ENCODE measurements at places on chromosomes 11 and 22.

GRCh38 chr11:123640677-123641494 lies 13.5 kb downstream of the SCN3B start:
- DNase-seq = no peak

- no peak for DNase-seq
Measured at GRCh38 chr11:72930008-72930407, 115.8 kb downstream of the ATG16L2 start.

GRCh38 chr11:111797145-111797581 lies 31.0 kb upstream of the PPP2R1B start:
- peak; percentile 34 for DNase-seq

DNA sequence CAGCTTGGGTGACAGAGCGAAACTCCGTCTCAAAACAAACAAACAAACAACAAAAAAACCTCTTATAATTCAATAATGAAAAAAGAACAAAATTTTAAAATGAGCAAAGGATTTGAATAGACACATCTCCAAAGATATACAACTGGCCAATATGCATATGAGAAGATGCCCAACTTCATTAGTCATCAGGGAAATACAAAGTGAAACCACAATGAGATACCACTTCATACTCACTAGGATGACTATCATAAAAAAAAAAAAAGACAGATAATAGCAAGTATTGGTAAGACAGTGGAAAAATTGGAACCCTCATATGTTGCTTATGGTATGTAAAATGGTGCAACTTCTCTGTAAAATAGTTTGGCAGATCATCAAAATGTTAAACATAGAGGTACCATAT lies 28.7 kb upstream of the BARX2 start:
- DNase-seq = no peak

DNA sequence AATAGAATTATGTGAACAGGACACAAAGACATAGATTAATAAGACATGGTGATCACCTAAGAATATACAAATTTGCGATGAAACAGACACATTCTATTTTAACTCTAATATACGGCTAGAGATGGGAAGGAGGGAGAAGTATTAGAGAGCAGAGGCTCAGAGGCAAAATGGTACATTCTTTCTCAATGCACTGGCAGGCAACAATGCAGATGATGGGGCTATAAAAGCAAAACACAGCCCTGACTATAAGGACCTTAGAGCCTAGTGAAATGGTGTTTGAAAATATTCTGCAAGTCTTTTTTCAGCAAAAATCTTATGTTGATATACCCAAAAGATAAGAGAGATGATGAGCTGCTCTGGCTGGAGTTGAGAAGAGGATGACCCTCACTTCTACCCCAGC lies 13.1 kb downstream of the TCF20 start:
- DNase-seq = no peak

DNA sequence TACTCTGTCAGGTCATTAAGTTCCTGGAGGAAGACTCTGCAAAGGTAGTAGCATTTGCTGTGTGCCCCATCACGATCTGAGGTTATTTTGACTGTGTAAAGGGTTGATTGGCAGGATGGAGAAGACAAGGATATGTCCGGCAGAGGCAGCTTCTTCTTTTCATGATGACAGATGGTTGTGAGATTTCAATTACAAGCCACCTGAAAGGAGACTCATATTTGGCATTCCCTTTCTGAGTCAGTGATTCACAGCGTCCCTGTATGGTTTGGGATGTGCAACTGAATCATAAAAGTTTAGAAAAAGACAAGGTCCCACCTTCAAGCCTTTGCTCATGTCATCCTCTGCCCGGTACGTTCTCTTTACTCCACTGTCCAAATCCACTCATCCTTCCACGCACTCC lies 113.4 kb downstream of the MTNR1B start:
- DNase-seq = no peak

DNA sequence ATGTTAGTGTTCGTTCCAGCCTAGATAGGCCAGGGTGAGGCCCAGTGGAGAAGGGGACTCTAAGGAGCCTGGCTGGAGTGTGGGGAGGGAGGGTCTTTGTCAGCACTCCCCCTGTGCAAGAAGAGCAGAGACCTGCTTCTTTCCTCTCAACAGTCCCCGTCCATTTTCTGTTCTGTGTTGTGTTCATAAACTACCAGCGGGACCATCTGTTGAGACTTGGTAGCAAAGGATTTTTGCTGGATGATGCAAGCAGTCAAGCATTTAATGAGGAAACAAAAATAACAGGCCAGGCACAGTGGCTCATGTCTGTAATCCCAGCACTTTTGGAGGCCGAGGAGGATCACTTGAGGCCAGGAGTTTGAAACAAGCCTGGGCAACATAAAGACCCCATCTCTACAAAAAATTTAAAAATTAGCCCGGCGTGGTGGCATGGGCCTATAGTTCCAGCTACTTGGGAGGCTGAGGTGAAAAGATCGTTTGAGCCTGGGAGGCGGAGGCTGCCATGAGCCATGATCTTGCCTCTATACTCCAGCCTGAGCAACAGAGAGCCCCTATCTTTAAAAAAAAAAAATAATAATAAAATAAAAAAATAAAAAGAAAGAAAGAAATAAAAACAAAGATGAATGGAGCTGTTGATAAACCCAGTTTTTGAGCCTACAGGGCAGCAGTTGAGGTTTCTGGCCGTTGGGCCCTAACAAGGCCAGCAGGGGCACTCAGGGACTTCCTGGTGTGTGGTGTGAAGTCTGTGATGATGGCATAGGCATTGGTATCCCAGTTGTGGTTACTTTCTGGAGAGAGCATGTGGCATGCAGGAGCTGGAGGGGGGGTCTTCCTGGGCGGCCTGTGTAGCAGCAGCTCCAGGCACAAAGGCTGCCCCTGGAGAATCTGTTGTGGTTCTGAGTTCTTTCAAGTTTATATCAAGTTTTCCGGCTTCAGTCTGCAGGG lies 1.7 kb upstream of the TXNRD2 start:
- DNase-seq = no peak

- peak; percentile 40 for DNase-seq
Measured at GRCh38 chr11:132024587-132025295, 654.3 kb downstream of the NTM start.

GRCh38 chr11:81658722-81659121 lies 1074.9 kb downstream of the FAM181B start:
- DNase-seq = no peak

DNA sequence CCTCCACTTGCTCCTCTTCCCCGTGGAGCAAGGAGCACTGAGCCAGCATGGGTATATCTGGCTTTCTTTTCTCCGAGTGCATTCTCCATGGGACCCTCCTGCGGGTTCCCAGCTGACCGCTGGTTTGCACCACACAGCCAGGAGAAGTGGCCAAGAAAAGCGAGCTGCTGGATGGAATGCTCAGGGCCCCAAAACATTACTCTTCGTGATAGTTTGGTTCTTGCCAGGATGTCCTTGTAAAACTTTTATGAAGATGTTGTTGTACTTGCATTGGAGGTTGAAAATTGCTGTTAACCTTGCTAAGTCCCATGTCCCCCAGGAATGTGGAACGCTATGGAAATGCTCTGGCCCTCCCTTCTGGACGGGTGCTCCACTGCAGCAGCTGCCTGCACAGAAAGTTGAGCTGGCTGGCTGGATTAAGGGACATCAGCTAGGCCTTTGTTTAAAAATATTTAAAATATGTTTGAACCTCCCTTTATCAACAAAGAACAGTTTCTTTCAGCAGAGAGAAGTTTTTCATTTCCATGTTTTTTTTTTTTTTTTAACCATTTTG lies 68.7 kb downstream of the ZNRF3 start:
- DNase-seq = no peak

- DNase-seq = no peak
Measured at GRCh38 chr11:66219846-66220565, 48.4 kb upstream of the RAB1B start.

- no peak for DNase-seq
Measured at GRCh38 chr11:67301951-67302516, 1.3 kb upstream of the SSH3 start.

DNA sequence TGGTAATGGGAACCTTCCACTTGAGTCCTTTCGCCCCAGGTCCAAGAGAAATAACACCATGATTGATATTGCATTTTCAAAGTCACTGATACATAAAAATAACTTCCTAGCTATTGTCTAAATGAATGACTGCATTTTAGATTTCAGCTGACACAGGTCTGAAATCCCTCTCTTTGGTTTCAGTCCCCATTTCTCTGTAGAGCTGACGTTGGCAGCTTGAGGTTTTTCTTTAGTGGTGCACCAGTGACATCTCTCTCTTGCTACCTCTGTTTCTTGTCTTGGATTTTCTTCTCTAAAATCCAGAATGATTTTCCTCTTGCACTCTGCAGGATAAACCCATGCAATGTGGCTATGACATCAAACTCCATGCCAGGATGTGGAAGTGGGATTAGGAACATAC lies 31.7 kb upstream of the SORL1 start:
- no peak for DNase-seq

DNA sequence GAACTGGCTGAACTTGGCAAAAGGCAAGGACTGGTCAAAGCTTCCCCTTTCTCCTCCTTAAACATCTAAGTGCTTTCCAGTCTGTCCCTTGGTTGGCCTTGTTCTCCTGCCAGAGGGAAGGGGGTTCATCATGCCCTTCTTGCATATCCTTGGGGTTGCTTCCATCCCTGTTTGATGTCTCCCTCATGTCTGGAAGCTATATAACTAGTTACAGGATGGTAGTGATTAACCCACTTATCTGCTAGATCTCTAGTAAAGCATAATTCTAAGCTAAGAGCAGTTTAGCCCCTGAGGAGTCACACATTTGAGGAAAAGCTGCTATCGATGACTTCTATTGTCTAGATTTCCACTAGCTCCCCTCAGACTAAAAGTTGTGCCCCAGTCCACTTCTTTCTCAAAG lies 22.9 kb downstream of the APOL5 start:
- DNase-seq = no peak

DNA sequence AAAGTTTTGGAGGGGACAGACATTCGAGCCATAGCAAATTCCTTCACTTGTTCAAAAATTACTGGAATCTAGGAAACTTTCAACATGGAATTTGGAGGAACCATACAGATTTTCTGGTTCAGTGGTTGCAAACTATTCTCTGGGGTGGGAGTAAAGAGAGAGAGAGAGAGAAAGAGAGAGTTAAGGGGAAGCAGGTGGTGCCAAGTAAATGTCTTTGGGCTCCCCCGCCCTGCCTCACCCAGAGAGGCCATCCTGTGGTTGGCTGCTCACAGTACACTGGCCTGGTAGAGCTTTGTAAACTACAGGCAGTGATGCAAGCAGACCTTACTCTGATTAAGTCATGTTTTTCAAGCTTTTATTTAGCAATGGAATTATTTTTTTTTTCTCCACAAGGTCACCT lies 82.6 kb downstream of the ADAMTS15 start:
- DNase-seq = no peak

GRCh38 chr22:41690476-41690875 lies 1.8 kb upstream of the SNU13 start:
- DNase-seq = no peak

DNA sequence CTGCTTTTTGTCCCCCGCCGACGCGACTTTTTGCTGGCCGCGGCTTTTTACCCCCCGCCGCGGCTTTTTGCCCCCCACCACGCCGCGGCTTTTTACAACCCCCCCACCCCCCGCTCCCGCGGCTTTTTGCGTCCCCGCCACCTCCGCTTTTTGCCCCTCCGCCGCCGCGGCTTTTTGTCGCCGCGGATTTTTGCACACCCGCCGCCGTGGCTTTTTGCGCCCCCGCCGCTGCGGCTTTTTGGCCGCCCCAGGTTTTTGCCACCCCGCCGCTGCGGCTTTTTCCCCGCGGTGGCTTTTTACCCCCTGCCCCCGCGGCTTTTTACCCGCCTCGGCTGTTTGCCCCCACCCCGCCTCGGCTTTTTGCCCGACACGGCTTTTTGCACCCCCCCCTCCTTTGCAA lies 205.5 kb downstream of the CCT8L2 start:
- no peak for DNase-seq

DNA sequence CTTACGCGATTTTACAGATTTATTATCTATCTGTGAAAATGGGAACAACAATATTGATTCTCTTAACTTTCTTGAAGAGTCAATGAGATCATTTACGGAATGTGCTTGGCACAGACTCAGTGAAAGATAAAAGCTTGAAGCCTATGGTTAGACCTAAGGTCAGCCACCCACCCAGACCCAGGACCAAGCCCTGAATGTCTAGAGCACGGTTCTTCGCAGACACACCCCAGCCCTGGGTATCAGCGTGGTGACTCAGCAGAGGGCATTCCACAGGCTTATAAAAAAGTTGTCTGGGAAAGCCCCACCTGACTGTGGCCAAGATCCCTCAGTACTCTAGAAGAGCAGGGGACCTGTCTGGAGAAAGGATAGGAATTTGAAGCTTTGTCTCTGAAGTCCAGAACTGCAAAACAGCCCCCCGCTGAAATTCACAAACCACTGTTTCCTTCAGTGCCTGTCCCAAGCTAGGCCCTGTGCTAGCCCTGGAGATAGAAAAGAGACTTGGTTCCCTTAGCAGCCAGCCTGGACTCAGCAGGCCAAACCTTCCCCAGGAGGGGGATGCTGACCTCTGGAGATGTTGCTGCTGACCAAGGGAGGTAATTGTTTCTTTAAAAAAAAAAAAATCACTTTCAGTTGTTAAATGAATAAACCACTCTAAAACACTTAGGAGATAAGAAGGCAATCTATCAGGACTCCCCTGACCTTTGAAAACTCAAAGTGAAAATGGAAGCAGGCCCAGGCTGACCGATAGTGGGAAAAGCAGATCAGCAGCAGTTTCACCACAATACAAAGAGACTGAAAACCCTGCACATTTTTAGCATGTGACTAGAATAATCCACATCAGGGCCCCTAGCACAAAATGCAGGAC lies 114.0 kb downstream of the ABTB2 start:
- DNase-seq = peak; percentile 86

DNA sequence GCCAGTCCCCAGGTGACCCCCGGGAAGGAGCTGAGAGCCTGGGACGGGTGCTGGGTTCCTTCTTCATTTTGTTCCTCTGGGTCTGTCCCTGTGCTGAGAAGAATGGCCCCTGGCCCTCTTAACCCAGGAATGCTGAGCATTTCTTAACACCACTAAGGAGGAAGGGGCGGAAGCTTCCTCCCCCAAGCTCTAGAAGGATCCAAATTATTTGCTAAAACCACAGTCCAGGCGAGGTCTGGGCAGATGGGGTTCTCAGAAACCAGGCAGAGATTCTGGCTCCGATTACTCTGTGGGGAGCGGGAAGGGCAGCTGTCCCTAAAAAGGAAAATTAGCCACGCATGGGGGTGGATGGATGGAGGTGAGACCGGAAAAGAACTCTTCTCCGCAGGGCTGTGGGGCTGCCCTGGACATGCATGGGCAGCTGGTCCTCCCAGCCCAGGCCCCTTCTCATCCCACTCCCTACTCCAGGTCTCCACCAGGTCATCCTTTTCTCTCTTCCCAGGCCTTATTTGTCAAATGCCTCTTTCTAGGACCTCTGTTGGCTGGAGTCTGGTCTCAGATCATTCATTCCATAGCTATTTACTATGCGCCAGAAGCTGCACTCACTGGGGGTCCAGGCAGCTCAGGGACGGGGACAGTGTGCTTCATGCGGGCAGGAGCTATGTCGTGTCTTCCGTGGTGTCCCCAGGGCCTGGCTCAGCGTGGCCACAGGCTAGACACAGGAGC lies 45.0 kb upstream of the MYH9 start:
- no peak for DNase-seq

GRCh38 chr11:114745150-114745671 lies 66.9 kb downstream of the NXPE2 start:
- DNase-seq = no peak

DNA sequence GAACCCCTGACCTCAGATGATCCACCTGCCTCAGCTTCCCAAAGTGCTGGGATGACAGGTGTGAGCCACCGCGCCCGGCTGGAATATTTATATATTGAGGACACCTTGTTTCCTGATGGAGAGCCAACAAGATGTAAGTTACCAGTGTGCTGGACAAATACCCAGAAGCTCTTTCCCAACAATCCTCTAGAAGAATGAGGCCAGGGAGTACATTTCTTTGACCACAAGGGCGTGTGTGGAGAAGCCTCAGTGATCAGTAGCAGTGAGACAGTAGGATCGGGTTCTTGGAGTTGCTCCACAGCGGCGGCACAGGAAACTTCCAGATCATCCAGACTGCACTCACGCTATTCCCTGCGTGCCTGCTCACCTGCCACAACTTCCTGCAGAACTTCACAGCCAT lies 10.3 kb upstream of the POLA2 start:
- DNase-seq = no peak

Measured in GM12878 (cell line).